ELF-1 (cell line): ENCODE measurements at places on chromosomes 2 and 18.

DNA sequence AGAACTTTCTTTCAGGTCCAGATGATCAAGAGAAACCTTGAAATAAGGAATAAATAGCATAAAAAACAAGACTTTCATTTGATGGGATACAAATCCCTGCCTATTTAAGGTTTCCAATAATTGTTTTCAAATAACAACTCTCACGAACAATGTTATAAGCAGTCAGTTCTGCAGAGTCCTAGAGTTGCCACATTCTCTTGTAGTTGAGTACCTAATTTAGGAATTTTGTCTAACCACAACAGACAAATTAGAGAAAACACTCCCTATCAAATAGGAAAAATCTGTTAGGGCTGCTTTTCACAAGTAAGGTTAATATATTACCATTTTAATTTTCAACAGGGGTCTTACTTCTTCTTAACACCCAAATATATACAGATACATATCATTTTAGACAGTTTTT, 130.1 kb upstream of the CDH20 start:
- DNase-seq, result no peak

DNA sequence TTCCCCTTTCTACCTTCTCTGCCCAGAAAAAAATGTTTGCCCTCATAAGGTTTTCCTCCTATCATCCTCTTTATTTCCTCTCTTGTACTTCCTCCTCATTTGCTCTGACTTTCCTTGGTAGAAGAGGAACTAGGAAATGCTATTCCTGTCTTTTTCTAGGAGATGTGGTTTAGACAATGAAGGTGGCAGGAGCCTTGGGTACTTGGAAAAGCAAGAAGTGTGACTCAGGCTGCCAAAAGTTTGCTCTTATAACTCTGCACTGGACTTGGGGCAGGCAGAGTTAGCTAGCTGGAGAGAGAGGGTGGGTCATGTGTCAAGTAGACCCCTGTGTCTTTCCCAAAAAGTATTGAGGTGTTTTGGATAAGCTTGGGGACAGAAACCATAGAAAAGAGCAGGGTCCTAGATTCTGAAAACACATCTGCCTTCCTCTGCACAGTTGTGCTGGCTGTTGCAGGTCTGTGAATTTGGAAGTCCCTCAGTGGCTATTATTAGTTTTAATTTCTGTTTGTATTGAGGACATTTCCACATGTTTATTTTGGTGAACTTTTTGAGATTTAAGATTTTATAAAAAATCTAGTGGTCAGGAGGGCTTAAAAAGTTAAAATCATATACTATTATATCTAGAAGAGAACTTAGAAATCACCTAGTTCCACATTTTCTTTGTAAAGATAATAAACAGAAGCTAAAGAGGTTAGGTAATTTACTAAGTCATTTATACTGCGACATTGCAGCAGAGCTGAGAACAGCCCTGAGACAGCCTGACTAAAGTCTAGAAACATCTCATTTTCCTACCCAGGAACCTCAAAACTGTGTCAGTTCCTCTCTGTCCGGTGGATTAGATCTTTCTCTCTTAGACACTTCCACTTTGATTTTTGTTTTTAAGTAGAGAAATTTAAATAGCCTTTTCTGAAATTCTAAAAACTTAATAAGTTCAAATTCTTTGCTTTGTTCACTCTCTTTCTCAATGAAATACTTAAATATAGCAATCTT, 16.0 kb downstream of the INSIG2 start:
- DNase-seq, result no peak

GRCh38 chr2:143176606-143177005, 47.4 kb downstream of the ARHGAP15 start:
- no peak for DNase-seq

GRCh38 chr2:233252227-233252626, 754 bp downstream of the ATG16L1 start:
- DNase-seq, result peak; percentile 18

DNA sequence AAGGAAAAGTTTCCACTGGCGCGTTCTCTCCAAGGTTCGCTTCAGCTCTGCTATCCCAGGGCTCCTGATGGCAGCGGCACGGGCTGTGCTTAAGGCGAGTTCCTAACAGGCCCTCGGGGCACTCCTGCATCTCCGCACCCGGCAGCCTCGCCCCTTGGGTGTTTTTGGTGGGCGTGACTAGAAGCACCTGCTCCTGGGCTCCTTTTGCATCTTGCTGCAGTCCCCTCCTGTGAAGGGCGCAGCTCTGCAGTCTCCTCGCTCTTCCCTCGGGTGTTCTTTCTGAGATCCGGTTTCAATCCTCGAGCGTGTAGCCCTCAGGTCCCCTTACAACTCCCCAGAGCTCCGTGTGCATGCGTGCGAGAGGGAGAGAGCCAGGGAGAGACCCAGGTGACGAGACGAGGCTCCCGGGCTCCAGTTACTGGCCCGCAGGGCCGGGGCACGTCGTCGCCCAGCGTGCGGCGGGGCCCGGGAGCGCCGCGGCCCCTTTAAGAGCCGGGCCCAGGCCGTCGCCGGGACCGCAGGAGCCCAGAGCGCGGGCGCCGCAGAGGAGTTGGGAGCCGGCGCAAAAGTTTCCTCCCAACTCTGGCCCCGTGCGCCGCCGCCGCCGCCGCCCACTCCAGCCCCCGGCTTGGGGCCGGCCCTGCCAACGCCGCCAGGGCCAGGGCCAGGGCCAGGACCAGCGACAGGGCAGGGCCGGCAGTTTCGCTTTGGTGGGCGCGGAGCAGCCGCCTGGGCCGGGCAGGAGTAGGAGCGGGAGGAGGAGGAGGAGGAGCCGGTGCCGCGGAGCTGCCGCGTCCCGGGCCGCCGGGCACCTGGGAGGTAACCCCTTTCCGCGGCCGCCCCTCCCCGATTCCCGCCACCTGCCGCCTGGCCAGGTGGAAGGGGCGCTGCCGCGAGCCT, at the start of gene PARD3B:
Gene PARD3B (plus strand): TSS at position 515 of the 900 bp plus-strand sequence. CDS start 525 bp downstream, outside the sequence.
- DNase-seq, result peak; percentile 80

GRCh38 chr18:79942211-79942610, 9.2 kb downstream of the SLC66A2 start:
- no peak for DNase-seq

DNA sequence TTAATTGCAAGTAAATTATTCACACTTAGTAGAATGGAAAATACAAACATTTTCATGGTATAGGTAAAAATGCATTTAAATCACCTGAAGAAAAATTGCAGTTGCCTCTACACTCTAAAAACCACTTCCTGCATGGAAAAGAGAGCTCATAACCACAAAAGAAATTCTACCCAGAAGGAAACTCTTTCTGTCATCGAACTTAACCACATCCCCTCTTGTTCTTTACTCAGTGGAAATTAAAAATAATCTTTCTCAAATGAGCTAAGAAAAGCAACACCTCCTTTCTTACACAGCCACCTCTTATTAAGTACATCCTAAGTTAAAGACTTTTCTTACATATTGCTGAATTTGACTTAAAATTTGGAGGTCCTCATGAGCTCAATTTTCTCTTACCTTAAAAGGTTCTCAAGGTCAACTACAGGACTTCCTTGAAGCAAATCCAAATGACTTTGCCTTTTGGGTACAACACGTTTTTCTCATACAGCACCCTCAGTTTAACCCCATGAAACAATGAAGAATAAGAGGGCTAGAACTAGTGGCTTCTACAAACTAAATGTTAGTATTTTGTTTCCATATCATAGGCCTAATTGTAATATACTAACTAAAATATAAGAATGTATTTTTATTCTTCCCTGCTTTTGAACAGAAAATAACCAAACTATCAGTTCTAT, 109.1 kb upstream of the CRIM1 start:
- no peak for DNase-seq

DNA sequence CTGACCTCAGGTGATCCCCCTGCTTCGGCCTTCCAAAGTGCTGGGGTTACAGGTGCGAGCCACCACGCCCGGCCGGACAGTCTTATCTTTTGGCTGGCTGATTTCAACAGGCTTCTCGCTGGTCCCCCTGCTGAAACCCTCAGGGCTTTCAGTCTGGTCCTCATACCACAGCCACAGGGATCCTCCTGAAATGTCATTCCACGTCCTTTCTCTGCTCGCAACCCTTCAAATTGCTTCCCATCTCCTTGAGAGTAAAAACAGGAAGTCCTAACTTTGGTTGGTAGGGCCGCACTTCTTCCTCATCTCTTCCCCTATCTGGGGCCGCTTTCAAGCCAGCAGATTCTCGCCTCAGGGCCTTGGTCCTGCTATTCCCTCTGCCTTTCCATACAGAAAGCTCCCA, 1.4 kb upstream of the CAB39 start:
- peak; percentile 72 for DNase-seq

DNA sequence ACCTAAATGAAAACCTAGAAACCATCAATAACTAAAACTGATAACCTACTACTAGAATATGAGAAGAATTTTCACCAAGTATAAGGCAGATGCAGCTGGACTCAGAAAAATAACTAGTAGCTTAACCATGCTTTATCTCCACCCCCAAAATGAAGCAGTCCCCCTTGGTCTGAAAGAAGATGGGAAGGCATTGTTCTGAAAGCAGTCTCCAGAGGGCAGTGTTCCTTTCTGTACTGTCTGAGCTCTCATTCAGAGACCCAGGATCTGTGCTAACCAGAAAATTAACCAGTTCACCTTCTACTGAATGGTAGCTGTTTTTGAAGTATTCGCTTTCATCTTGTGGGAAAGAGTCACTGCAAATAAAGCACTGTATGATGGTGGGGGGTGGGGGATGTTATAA, 273.0 kb downstream of the PDE11A start:
- peak; percentile 18 for DNase-seq

- DNase-seq, result no peak
Observed at GRCh38 chr2:82781176-82781915, 1677.7 kb downstream of the SUCLG1 start.

- DNase-seq, result no peak
Observed at GRCh38 chr2:164719996-164720941, 99.0 kb upstream of the GRB14 start.

DNA sequence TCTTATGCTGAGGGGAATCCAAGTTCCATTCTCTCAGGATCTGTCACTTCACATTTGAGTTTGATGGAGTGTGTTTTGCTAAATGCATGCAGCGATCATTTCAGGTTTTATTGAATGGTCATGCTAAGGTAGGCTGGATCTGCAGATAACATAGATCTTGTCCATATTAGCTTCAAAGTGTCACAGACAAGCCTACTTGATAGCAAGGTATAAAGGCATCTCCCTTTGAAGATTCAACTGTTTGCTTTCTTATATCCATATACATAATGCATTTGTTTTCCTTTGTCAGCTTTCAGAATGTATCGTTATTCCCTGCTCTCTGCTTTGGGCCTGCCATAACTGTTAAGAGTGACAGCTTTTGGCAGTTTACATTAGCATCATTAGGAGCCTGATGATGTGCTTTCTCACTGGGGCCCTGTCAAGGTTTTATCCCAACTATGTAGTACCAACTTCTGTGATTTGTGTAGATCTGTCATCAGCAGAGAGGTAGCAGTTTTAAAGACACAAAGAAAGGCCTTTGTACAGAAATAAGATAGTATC, 604.3 kb upstream of the CDH7 start:
- no peak for DNase-seq

GRCh38 chr2:148124271-148124670, 103.4 kb downstream of the MBD5 start:
- no peak for DNase-seq

DNA sequence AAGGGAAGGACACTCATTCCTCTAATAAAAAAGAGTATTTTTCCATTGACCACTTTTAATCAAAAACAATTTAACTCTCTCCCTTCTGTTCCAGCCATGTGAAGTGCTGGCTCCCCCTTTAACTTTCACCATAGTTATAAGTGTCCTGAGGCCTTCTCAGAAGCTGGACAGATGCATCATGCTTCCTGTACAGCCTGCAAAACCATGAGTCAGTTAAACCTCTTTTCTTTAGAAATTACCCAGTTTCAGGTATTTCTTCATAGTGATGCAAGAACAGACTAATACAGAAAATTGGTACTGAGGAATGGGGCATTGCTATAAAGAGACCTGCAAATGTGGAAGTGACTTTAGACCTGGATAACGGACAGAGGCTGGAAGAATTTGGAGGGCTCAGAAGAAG, 643.6 kb upstream of the DDX18 start:
- DNase-seq, result no peak

GRCh38 chr2:60259781-60260180, 293.7 kb downstream of the BCL11A start:
- no peak for DNase-seq

GRCh38 chr2:240326246-240326645, 109.2 kb upstream of the GPC1 start:
- DNase-seq, result peak; percentile 30

DNA sequence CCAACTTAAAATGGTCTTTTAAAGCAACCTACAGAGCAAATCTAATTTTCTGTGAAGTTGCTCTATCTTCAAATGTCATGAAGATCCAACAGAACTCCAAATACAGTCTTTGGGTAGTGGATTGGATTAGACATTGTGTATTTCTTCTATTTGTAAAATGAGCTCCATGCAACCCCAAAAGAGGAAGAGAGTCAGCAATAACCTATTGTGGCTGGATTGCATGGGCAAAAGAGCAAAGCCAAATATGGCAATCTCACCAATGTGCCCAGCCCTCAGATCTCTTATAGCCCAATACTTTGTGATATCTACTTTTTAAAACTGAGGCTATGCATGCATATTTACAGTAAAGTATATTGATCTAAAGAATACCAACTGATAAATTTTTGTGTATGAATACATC, 146.3 kb downstream of the TXNL1 start:
- no peak for DNase-seq

DNA sequence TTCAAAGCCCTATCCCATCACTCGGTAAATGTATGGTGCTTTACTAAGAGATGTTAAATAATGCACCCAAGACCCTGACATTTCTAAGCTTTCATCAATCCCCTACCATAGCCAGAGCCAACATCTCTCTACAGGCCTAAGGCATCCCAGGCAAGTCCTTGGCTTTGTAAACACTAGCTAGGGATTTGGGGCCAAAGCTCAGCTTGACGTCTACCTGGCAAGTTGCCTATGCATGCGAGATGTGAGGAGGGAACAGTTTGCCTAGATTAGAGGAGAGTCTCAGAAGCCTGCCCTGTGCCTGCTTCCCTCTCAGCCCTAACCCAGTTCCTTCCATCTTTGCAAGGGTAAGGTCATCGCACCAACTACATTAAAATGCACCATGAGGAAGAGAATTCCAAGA, 221.5 kb upstream of the NCKAP5 start:
- no peak for DNase-seq

DNA sequence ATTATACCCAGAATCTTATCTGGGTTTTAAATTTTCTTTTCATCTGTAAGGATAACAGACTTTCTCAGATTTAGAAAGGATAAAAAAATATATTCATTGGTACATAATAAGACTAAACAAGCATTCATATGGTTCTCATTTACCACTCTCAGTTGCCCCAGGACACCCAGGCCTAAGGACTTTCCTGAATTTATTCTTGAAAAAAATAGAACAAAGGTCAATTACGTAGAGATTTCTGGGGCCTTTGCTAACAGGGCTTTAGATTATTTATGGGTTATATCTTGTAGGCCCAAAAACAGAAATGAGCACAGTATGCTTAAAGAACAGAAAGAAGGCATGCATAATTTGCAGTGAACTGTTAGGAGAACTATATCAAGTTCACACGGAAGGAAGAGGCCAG, 269.0 kb upstream of the COL3A1 start:
- no peak for DNase-seq

GRCh38 chr18:11269257-11269656, 119.9 kb upstream of the PIEZO2 start:
- no peak for DNase-seq

GRCh38 chr2:162261032-162261945, 18.0 kb upstream of the FAP start:
- no peak for DNase-seq
